Panc1 (cell line): ENCODE measurements at places on chromosomes 2 and 18.

- DNase-seq, result no peak
Observed at GRCh38 chr2:8676191-8676920, 5.5 kb upstream of the ID2 start.

DNA sequence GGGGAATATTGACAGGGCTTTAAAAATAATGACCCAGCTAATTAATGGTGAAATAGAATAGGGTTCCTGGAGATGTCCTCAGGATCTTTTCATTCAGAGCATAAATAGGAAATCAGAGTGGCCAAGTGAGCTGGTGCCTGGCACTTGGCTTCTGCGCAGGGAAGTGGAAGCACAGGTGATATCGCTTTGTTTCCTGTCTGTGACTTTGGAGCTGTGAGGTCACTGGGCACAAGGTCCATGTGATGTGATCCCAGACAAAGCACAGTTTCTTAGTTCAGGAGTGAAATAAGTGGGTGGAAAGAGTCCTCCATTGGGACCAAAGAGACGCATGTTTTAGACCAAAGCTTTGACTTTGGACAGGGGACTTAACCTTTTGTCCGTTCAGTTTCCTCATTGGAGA is 338.3 kb downstream of the CYRIA start:
- DNase-seq, result no peak

DNA sequence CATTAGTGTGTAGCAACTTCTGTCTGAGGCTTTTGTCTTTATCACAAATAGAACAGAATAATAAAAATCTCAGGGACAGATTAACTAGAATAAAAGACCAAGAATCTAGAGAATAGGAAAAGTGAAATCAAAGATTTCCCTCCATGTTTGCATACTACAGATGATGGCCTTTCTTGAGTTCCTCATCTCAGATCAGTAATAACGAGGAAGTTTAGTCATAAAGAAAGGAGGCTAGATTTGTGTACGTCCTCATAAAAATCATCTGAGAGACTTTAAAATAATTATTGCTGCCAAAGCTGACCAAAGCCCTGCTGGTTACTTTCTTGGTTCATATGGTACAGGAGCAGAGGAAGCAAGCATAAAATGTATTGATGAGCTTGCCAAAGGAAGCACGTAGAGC is 117.3 kb downstream of the MIB1 start:
- no peak for DNase-seq

DNA sequence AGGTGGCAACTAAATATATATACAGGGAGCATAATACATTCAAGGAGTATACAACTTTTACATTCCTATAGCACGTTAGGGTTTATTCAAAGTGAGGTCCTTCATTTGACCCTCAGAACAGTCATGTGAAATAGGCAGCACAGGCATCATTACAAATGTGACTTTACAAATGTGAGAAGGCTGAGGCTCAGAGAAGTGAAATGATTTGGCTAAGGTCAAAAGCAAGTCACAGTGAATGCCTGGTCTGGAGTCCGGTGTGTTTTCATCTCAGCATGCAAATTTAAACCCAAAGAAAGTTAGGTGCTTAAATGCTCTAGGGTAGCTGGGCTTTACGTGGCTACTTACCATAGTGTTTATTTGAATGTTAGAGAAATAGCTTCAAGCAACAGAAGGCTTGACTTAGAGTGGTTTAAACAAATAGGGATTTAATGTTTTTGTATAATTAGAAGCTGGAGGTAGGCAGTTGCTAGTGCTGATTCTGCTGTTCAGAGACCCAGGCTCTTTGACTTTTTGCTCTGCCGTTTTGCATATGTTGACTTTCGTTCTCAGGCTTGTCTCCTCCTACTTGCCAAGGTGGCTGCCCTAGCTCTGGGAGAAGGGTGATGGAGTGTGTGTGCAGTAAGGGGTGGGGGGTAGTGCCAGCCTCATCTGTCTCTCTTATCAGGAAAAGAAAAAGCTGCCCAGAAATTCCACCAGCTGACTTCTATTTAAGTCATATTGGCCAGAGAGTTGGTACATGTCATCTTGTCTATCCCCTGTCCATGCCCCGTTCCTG is 89.2 kb downstream of the PLCL1 start:
- DNase-seq, result no peak

DNA sequence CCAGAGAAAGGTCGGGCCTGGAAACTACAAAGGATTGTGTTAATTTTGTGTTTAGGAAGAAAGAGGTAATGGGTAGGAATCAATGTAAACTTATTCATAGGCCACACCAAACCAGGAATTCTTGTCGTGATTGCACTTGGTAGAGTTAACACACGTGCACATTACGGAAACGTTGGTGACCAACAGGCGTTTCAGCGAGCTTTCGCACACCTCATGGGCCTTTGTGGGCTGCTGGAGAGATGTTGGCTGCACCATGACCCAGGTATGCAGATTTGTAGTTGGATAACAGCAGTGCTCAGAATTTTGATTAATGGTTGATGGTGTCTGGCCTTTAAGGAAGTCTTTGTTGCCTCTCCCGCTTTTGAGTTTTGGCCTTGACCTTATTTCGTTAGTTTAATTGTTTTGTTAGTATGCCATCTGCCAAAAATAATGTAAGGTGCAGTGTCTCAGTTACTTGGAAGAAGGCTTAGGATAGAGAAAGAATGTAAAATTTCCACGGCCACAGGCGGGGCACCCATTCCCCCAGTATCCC is 1.9 kb downstream of the ZNF236 start:
- no peak for DNase-seq

GRCh38 chr2:158686210-158686691 is 108.9 kb upstream of the DAPL1 start:
- no peak for DNase-seq

- no peak for DNase-seq
Observed at GRCh38 chr2:65025453-65026123, 30.6 kb upstream of the CEP68 start.

DNA sequence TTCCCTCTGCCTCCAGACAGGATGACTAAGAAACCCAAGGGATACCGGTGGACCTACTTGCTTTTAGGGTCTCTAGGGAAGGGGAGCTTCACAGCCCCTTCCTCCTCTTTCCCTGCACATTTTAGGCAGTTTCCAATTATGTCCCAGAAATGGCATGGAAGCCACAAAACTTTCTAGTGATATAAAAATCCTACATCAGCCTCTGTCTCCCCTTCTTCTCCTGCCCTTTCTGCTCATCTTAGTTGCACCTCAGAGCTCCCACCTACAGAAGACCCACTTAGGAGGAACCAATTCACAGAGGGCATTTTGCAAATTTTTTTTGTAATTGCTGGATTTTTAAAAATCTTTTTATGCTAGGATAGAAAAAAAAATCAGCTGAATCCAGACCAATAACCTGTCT is 263.1 kb downstream of the TNS1 start:
- no peak for DNase-seq

- no peak for DNase-seq
Observed at GRCh38 chr18:56889621-56890020, 238.5 kb downstream of the WDR7 start.

DNA sequence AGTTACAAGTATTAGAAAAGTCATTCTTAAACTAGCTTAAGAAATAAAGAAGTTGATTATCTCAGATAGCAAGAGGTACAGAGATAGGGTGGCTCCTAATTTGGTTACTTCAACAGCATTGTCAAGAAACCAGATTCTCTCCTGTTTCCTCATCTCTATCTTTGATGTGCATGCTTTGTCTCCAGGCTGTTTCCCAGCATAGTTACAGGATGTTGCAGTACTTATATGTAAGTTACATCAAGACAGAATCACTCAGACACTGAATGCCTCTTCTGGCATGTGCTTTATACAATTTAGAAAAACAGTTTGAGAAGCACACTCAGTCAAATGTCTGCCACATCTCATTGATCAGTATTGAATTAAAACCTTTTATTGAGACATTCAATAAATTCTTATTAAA is 189.5 kb upstream of the UBE2E3 start:
- peak; percentile 10 for DNase-seq
